ENCODE measurements at places on chromosomes 4 and X.

DNA sequence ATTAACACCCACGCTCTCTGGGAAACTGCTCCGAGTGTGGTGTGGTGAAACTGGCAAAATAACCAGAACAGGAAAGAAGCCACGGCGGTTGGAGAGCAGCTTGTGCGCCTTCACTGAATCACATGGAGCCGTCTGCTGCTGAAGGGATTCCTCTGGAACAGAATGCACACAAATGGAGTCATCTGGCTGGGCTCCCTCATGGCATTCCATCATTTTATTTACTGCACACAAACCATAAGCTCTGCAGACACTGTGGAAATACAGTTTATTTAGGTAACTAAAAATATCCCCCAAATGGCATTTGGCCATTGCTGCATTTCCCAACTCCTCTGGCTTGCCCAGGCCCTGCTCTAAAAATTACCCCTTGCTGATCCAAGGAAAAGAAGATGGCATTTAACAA, 187.0 kb upstream of the S100G start:
- DNase-seq = no peak

DNA sequence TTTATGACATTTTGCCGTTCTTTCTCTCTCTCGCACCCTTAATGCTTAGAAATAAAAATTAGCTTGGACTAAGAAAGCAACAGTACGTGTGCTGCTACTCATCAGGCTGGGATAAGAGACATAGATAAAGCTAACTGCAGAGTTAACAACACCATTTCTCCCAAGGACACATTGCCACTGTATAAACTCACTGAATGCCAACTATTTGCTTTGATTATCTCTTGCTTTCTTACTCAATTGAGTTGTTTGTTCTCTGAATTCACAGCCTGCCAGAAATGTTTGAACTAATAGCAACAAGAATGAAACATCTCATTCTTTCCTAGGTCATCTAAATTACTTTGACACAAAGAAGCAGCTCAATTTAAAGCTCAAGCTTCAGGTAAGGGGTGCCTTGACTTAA, 34.6 kb downstream of the F8 start:
- DNase-seq = no peak

GRCh38 chrX:19852014-19853005, 35.1 kb downstream of the SH3KBP1 start:
- DNase-seq = no peak

DNA sequence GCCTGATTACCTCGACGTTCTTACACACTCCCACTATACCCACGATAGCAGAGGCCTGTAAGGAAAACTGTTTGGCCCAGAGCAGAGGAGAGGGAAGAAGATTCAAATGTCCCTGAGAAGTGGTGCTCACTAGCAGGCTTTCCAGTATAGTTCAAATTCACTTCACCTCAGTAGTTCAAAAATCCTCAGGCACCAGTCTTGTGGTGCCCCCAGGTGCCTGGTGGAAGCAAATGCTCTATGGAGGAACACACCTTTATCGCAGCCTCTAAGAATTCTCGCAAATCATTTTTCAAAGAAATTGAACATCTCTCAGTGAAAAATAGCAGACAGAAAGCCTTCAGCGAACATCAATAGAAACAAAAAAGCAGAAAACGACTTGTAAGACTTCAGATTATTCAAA, 12.2 kb upstream of the MTMR1 start:
- no peak for DNase-seq

DNA sequence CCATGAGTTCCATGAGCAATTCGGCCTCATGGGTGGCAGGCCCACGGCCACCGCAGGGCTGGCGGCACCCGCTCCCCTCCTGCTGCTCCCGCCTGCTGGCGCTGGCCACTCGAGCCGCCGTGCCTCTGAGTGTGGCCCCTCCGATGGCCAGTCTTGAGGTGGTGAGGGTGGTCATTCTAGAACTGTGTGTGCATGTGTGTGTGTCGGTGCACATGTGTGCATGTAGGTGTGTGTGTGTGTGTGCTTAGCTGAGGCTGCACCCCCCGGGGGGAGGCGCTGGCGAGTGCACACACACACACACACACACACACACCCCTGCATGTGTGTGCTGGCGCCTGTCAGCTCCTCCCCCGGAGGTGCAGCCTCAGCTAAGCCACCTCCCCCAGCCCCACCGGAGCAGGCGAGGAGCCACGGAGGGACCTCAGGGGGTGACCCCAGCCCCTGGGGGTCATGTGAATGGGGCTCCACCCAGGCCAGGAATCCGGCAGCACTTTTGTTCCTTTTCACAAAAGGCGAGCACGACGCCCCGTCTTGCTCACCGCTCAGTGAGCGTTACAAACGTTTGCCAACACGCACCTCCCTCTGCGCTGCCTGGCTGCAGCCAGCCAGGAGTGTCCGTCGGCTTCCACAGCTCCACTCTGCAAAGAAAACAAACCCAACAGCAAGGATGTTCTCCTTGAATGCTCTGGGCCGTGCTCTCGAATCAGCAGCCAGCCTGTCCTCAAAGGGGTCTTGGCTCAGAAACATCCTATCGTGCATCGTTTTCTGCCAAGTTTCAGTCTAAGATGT, 29.9 kb downstream of the FGFRL1 start:
- DNase-seq = no peak

GRCh38 chrX:100975212-100975611, 5.7 kb downstream of the ARL13A start:
- no peak for DNase-seq

DNA sequence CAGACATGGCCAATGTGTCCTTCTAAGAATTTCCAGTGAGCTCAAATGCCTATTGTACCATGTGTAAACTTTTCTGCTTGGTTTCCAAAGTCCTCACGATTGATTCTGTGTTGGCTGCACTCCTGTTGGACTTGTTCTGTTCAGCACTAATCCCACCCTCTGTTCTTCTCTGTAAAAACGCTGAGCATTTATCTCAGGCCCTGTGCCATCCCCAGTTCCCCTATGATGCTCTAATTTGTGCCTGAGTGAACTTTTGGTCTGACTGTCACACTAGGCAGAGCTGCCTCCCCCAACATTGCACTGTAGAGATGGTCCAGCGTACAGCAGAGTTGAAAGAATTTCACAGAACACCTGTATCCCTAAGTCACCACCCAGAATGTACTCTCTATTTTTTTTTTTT, 76.1 kb upstream of the STS start:
- DNase-seq = no peak

GRCh38 chrX:115696039-115696438, 135.1 kb downstream of the PLS3 start:
- no peak for DNase-seq

DNA sequence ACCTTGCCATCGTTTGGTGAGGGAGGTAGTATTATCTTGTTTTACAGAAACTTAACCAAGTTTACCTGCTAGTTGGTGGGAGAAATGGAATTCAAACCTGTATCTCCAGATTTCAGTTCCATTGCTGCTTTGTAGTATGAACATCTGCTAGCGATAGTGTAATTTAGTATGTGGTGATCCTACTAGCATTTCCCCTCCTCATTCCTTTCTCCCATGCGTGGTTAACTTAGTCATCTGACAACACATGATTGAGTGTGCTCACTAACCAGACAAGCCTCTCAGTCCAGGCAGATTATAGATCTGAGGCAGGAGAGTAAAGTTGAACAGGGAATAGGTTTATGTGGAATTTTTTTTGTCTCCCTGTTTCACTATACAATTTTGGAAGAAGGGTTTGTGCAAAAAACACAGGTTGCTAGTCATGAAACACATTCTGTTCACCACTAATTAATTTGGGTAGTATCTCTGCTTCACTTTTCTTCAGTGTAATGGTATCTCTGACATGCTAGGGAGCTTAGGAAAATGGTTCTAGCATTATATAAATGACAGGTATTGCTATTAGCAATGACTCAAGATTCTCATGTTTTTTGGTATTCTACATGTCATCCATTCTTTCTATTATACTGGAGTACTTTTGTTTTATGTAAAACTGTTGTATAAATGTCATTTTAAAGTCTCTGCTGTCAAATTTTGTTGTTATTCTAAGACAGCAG, 21.7 kb downstream of the RBPJ start:
- DNase-seq = no peak

DNA sequence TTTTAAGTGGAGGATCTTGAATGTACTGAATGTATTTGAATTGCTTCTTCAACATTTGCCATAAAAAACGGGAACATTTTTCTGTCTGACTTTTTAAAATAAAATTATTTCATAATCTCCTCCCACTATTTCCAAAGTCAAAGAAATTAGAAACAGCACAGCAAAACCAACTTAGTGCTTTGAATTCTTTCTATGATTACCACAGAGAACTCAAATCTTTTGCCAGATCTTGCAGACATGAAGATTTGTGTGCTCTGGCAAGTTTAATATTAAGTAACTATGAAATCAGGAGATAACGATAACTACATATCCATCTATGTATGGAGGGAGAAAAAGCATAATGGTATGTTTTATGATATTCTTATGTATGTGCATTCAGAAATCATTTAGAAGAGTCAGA, 982.2 kb downstream of the PCDH7 start:
- DNase-seq = no peak

DNA sequence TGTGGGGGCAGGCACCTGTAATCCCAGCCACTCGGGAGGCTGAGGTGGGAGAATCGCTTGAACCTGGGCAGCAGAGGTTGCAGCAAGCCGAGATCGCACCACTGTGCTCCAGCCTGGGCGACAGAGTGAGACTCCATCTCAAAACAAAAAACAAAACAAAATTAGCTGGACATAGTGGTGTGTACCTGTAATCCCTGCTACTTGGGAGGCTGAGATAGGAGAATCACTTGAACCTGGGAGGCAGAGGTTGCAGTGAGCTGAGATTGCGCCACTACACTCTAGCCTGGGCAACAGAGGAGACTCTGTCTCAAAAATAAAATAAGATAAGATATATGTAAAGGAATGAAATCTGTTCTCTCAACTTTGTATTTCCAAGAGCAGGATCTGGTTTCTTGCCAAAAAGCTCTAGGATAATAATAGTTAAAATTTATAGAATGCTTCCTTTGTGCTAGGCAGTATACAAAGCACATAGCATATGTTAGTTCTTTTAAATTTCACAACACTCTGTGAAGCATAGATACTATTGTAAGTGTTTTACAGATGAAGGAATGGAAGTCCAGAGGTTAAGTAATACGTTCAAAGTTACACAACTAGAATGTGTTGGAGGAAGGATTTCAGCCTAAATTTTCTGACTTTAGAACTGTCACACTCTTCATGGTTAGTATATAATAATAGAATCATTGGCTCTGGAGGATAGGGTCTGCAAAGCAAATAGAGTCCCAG, 10.3 kb downstream of the MRPL1 start:
- DNase-seq = no peak

- no peak for DNase-seq
Observed at GRCh38 chrX:1210844-1211243, 1.6 kb downstream of the CRLF2 start.

DNA sequence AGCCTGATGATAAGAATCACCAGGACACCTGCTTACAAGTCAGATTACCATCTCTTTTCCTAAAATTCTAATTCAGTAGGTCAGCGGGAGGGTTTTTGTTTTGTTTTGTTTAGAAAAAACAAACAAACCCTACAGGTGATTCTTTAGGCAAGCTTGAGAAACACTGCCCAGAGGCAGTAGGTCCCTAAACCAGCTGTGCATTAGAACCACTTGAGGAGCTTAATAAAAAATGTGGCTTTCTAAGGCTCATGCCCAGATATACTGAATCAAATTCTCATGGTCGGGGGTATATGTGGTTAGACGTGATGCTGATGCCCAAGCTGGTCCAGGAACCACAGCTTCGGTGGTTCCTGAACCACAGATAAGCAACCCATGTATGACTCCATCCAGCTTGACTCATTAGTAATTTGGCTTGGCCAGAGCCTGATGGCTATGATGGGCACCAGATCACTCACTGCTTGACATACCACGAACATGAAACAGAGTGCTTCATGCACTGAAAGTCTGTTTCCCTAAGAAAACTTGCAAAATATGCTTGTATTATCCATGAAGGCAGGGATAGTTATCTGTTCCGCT, 338.1 kb upstream of the F9 start:
- no peak for DNase-seq

DNA sequence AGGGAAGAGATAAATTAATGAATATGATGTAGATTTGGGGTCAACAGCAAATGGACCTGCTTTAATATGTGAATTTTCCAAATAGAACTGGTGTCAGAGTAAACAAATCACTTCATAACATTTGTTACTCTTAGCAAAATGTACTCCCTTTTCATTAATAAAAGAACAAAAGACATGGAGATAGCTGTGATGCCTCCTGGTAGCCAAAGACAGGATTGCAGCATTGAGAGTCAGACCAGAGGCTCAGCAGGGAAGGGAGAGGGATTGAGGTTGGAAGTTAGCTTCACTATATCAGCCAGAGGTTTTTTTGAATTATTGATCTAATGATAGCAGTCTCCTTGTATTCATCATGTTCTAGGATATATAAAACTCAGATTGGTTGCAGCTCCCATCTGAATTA, 17.4 kb upstream of the RAB40A start:
- DNase-seq = no peak

GRCh38 chr4:184059099-184059498, 154.0 kb downstream of the STOX2 start:
- DNase-seq = no peak

GRCh38 chr4:71814433-71814832, 30.6 kb upstream of the GC start:
- no peak for DNase-seq

DNA sequence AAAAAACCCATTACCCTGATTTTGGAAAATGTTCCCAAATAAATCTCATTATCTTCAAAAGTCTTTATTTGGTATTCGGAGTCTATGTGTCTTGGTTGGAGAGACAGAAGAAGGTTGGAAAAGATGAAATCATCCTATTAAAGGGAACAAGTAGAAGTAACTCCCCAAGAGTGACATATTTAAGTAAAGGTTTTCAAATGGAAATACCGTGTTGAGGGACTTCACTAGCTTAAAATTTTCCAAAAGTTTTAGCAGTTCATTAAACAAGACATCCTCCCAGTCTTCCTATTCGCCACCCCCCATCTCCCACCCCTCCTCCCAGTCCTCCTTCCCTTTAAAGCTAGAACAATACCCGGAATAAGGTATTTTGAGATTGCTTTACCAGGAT, 62.7 kb upstream of the CCDC160 start:
- DNase-seq = no peak

DNA sequence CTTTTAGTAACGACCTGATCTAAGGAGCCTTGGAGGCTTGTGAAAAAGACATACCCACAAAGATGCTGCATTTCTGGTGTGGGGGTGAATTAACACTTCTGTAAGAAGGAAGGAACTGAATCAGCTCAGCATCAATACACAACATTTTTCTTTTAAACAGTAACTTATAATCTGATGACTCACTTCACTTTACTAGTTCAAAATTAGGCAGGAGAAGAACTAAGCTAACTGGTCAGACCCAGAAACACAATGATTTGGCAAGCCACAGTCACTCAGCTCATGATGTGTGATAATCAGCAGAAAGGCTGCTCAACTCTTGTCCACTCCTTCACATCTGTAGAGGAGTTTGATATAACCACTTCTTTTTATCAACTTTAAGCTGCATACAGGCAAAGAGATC, 4.6 kb downstream of the MMAA start:
- DNase-seq = no peak

- DNase-seq = no peak
Observed at GRCh38 chr4:6001680-6002491, 16.3 kb downstream of the C4orf50 start.

GRCh38 chr4:57070461-57070860, 39.7 kb downstream of the IGFBP7 start:
- DNase-seq = no peak

GRCh38 chr4:77582711-77583110, 22.9 kb upstream of the CXCL13 start:
- DNase-seq = no peak

- DNase-seq = no peak
Observed at GRCh38 chr4:60400593-60400992, 799.5 kb upstream of the ADGRL3 start.

- no peak for DNase-seq
Observed at GRCh38 chr4:4836044-4836443, 23.4 kb upstream of the MSX1 start.

GRCh38 chr4:182770259-182770995, 146.8 kb downstream of the DCTD start:
- DNase-seq = no peak
